ENCODE measurements at places on chromosomes 1 and 21.

- peak; percentile 61 for DNase-seq
These were observed 28.2 kb downstream of the BATF3 start for GRCh38 chr1:212671342-212672031.

DNA sequence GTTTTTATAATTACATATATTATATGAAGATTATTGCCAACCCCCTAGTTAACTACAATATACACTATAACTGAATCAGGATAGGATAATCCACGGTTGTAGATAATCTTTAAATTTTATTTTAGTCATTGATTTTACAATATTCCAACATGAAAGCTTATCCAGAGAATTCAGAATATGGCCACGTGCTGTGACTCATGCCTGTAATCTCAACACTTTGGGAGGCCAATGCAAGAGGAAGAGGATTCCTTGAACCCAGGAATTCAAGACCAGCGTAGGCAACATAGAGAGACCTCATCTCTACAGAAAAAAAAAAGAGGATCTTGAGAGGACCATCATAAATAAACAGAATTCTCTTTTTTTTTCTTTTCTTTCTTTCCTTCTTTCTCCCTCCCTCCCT, 119.6 kb upstream of the CACYBP start:
- DNase-seq = no peak

- no peak for DNase-seq
These were observed 459 bp downstream of the FOXE3 start for GRCh38 chr1:47416319-47417169.

GRCh38 chr21:42057851-42058437, 13.2 kb upstream of the UMODL1 start:
- no peak for DNase-seq

DNA sequence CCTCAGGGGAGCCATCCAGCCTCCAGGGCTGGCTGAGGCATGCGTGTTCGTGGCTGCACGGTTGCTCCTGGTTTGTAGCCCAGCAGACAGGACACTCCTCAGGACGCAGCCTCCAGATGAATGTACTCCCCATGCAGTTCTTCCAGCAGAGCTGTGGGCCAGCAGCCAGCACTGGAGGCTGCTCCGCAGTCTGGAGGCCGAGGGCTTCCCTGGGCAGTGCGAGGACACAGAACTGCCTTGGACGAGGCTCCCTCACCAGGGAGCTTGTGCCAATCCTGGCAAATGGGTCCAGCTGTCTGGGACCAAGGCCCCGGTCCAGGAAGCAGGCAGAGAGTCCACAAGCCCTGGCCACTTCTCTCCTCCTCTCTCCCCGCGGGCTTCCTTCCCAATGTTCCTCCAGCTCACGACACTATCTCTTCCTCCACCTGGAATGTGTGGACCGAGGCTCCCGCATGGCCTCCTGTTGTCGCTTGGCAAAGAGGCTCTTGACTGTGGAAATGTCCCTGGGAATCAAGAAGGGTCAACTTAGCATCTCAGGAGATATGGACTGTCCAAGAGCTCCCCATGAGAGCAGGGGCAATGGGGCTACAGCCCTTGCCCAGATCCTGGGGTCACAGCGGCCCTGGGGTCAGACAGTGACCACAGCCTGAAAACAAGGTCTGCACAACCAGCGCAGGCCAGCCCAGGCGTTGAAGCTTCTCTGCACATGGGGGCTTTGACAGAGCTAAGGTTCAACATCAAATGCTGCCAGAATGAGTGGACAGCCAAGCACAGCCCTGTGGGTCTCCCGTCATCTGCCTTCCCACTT, 5.3 kb downstream of the EDN2 start:
- no peak for DNase-seq

GRCh38 chr1:52636721-52637695, 4.0 kb downstream of the SHISAL2A start:
- no peak for DNase-seq

DNA sequence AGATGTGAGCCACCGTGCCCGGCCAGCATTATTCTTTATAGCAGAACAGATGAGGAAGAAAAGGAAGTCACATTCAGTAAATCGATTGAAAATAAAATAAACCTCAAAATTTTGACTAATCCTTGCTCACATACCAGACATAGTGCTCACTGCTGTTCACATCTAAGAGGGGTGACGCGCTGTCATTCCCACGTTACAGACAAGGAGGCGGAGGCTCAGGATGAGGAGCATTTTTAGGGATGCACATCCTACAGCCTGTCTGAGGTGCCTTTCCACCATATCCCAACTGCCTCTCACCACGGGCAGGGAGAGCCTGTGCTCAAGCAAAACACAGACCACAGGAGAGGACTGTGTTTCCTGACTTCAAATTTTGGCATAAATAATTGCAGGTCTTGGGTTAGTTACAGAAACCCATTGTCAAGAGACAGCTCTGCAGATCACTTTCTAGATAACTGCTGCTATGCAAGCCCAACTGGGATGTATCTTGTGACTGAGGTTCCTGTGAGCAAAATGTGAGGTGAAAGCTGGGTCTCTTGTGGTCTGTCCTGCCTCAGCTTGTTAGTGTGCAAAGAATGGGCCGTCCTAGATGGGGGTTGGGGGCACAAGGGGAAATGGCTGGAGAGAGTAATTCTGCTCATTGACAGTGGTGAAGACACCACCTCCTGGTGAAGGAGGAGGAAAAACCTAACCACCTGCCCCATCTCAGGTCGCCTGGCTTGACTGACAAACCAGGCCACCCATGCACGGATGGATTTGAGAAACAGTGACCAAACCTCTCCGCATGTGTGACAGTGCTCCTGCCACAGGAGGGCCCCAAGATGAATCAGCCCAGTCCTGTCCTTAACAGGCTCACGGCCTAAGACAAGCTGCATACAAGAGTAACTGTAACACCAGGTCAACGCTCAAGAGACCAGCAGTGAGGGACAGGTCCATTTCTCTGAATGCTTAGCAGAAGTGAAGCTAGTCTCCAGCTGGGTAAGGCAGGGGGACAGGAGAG, 8.2 kb downstream of the TNN start:
- DNase-seq = no peak

DNA sequence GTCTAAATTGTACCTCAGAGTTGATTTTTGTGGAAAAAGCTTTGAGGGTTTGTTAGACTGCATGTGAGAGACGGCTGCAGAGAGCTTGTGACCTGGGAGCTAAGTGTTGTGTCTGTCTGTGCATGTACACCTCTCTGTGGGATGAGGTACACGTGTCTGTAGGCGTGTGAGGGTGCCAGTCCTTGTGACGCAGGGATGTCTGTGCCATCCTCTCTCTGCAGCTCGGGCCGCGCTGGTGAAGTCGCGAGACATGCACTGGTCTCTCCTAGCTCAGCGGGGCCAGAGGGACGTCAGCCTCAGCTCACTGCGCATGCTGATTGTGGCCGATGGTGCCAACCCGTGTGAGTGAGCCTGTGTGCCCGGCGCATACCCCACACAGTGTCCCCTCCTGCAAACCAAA, 66.6 kb downstream of the S100B start:
- DNase-seq = no peak

DNA sequence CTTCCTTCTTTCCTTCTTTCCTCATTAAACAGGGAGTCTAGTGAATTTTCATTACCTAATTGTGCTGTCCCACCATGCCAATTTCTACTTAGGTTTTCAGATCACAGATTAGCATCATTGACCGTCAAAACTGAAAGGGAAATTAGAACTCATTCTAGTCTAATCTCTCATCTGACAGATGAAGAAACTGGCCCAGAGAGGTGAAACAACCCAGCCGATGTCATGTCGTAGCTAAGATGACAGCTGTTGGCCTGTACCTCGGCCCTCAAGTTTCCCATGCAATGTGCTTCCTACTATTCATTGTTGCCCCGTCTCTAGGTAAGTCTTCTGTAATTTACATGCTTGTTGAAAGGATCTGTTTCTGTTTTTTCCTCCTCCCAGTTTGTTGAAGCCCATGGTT, 128.2 kb upstream of the KIAA0040 start:
- no peak for DNase-seq

DNA sequence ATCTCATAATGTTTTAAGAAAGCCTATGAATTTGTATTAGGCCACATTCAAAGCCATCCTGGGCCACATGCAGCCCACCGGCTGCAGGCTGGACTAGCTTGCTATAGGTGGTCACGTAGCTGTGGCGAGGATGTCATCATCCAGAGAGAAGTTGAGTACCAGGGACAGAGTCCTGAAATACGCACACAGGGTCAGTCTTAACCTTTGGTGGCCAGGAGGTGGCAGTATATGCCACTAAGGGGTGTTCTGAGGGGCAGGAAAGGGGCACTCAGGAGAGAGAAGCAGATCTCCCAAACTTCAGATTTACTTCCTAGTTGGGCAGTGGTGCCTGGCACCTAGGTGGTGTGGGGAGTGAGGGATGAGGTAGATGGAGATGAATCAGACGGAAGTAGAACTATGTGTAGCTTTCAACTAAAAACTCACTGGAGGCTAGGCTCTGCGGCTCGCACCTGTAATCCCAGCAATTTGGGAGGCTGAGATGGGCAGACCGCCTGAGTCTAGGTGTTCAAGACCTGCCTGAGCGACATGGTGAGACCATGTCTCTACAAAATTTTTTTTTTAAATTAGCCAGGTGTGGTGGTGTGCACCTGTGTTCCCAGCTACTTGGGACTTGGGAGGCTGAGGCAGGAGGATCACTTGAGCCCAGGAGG, 16.3 kb upstream of the CDK18 start:
- DNase-seq = peak; percentile 74

GRCh38 chr1:75992312-75992711, 60.1 kb upstream of the ASB17 start:
- no peak for DNase-seq

- DNase-seq = no peak
These were observed 301.1 kb upstream of the DPYD start for GRCh38 chr1:98221923-98222322.

DNA sequence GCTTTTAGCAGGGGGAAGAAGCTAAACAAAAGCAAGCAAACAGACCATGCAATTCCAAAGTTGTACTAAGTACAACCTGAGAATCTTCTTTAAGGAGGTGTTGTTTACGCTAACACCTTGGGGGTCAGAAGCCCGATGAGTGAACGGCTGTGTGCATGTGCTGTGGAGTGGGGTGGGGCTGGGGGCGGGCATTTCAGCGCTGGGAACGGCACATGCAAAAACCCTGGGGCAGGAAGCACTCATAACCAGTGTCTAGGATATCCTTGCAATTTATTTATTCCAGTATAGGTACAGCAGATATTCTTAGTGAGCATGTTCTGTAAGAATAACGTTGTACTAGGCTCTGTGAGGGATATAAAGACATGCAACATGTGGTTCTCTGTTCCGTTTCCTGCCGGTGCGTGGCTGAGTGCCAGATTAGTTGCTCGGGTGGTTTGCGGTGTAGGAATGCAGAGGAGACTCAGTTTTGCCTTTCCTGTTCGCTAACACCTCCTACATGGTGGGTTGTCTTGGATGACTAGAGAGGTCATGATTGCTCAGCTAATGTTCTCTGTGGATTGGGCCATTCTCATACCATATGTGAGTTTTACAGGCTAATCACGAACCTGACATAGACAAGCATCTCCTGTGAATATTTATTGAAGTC, 3.7 kb downstream of the FASLG start:
- peak; percentile 71 for DNase-seq

DNA sequence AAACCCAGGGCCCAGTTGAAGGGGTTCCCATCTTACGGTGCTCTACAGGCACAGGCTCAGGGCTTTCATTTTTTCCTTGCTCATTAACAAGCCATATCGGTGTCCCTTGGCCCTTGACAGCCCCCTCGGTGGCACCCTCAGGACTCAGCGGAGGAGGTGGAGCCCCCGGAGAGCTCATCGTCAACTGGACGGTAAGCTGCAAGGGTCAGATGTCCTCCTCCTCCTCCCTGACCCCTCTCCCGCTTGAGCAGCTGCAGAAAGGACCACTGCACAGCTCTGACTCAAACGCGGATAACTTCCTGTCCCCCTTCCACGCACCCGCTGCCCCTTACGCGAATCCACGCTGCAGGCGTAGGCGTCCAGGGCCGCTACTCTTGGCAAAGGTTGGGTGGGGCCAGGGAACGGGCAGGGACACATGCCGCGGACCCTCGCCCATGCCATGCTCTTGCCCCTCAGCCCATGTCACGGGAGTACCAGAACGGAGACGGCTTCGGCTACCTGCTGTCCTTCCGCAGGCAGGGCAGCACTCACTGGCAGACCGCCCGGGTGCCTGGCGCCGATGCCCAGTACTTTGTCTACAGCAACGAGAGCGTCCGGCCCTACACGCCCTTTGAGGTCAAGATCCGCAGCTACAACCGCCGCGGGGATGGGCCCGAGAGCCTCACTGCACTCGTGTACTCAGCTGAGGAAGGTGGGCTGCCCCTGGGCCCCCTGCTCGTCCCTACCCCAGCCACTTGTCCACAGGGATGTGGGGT, 14.7 kb downstream of the TMEM81 start:
- no peak for DNase-seq

GRCh38 chr1:162285149-162285561, 91.5 kb downstream of the SPATA46 start:
- DNase-seq = no peak

GRCh38 chr1:91751275-91751674, 134.7 kb downstream of the TGFBR3 start:
- no peak for DNase-seq

DNA sequence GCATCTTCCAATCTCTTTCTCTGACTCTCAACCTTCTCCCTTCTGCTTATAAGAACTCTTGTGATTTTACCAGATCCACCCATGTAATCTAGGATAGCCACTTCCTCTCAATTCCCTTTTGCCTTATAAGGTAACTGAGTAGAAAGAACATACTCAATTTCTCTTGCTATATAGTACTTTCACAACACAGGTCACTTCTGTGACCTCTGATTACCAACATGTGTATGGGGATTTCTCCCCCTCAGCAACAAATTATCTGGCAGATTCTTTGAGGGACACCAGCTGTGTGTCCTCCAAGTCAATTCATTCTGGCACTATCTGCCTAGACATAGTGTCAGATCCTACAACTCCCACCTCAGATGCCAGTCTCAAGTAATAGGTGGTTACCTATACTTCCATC, 62.5 kb downstream of the IL23R start:
- DNase-seq = no peak

DNA sequence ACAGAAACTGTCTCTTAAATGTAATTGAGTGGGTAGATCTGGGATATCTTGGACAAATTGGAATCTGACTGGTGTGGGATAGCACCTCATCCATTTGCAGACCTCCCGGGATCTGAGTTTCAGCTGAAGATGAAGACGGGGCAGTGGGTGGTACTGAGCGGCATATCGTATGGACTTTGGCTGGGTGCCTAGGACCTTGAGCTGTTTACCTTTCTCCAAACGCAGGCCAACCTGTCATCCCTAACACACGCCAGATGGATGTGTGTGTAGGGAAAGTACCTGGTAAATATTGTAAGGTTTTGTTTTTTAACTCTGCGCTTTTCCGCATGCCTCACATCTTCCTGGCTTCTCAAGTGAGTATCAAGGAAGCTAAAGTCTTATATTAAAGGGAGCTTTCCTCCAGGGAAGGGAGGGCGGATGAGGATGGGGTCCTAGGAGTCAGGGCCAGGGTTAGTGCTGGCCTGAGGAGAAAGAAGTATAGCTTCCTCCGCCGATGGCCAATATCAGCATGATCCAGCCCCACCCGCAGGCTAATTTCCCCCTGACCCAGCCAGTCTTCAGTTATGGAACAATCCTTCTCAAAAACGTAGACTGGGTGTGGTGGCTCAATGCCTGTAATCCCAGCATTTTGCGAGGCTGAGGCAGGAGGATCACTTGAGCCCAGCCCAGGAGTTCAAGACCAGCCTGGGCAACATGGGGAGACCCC, 26.2 kb downstream of the ATP8B2 start:
- DNase-seq = no peak

- DNase-seq = no peak
These were observed 23.4 kb downstream of the BCAR3 start for GRCh38 chr1:93658188-93658587.
